NCI-H524 (cell line): ENCODE measurements at places on chromosomes 16 and 17.

DNA sequence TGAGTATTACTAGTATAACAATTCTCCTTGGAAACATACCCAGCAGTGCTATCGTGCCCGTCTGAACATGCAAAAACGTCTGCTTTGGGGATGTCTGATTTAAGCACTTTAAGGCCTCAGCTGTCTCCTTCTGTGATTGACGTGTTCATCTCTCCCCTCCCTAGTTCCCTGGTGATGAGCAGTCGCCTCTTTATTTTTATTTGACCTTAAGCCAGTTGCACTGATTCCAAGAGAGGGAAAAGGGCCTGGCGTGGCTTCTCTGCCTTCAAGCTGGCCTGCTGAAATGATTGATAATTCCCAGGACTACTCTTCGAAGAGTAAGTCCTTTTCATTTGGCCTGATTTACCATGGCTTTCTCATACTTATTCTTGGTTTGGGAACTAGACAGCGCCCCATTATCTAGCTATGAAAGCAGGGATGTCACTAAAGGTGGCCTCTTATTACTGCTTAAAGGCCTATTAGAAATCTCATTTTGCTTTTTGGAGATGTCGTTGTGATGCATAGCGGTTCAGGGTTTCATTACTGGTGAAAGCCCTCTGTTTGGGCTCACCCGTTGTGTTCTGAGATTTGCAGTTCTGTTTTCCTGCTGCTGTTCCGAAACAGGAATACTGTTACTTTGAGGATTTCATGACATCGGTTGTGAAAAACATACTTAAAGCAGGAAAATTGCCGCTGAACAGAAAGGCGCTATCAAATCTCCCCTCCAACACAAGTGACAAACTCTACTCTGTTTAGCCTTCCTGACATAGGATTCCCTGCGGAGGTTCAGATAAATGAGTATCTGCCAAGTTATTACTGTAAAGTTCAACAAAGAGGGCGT is 65.5 kb downstream of the IQCK start:
- DNase-seq = no peak

- no peak for DNase-seq
Observed at GRCh38 chr17:59427425-59427921, 96.0 kb downstream of the YPEL2 start.

DNA sequence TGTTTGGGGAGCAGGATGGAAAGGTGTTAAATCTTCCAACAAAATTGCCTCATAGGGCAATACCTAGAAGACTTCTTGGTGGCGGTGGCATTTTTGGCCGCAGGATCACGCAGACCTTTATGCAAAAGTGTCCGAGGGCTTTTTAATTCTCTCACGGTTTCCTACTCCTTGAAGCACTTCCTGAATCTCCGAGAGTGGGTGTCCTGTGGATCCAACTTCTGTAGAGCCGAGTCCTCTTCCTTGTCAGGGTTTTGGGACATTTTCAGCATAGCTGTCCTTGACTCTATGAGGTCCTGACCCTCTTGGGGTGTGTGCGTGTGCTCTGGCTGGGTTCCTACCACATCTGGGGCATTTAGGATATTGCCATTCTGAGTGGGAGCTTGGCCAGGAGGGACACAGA is 31.7 kb downstream of the IL21R start:
- DNase-seq = no peak

- no peak for DNase-seq
Observed at GRCh38 chr17:14165616-14166015, 71.0 kb downstream of the CDRT15 start.

DNA sequence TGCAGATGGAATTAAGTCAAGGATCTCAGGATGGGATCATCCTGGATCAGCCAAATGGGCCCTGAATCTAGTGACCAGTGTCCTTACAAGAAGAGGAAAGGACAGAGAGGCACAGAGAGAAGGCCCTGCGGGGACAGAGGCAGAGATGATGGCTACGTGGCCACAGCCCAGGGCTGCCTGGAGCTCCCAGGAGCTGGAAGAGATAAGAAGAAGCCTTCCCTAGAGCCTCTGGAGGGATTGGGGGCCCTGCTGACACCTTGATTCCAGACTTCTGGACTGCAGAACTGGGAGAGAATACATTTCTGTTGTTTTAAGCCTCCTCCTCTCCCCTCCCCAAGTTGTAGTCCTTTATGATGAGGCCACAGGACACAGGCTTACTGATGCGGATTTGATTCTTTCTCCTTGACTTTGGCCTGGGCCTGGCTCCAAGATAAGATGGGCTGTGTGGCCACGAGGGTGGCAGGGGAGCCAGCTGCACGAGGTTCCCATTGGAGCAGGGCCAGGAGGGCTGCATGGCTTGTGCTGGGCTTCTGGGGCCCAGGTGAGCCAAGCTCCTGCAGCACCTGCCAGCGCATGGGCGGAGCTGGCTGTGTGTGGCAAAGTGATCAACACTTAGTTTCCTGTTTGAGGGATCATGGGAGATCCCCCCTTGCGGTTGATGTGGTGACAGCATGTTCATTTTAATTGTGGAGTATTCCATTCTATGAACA is 146.1 kb downstream of the IRF8 start:
- DNase-seq = no peak

DNA sequence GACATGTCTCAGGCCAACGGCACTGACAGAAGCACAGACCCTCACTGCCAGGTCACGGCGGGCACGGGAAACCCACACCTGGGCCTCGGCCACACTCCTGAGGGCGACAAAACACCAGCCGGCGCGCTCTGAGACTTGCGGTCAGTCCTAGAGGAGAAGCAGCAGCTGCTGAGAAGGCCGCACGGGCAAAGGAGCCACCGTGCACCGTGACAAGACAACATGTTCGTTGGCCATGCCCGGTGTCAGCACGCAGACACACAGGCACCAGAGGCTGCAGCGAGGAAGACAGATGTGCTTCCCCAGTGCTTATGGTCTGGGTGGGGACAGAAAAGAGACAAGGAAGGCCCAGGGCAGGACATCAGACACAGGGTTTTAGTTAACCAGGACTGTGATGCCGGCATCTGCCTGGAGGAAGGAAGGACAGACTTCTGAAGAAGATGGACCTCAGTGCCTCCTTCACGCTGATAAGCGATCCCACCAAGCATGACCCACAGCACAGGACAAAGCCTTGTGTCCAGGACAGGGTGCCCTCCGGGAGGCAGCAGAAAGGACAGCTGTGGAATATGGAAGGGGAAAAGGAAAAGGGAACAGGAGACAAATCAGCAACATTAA is 84.0 kb downstream of the ANKRD11 start:
- DNase-seq = no peak

DNA sequence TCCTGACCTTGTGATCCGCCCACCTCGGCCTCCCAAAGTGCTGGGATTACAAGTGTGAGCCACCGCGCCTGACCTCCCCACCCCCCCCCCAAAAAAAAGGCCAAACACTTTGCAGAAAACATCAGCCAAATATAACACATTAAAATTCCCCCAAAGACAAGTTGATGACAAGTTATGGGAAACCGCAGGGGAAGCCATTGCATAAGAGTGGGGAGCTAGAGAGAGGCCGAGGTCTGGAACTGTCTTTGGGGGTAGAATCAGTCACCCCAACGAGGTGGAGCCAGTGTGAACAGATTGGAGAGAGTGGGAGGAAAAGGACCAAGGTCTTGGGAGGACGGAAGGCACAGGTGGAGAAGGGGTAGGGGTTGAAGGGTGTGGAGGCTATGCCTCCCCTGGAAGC is 2.8 kb downstream of the DRC3 start:
- no peak for DNase-seq

- no peak for DNase-seq
Observed at GRCh38 chr16:969508-970385, 1.0 kb downstream of the LMF1 start.

- DNase-seq = peak; percentile 86
Observed at GRCh38 chr17:80795754-80796153, 195.9 kb upstream of the CHMP6 start.

DNA sequence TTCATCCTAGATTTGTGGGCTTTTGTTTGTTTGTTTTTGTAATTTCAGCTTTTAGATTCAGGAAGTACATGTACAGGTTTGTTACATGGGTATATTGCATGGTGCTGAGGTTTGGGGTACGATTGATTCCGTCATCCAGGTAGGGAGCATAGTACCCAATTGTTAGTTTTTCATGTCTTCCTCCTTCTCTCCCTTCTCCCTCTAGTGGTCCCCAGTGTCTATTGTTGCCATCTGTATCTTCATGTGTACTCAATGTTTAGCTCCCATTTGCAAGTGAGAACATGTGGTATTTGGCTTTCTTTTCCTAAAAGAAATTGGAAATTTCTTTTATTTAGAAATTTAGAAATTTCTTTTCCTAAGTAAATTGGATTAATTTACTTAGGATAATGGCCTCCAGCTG is 37.1 kb upstream of the BCAS3 start:
- peak; percentile 8 for DNase-seq

DNA sequence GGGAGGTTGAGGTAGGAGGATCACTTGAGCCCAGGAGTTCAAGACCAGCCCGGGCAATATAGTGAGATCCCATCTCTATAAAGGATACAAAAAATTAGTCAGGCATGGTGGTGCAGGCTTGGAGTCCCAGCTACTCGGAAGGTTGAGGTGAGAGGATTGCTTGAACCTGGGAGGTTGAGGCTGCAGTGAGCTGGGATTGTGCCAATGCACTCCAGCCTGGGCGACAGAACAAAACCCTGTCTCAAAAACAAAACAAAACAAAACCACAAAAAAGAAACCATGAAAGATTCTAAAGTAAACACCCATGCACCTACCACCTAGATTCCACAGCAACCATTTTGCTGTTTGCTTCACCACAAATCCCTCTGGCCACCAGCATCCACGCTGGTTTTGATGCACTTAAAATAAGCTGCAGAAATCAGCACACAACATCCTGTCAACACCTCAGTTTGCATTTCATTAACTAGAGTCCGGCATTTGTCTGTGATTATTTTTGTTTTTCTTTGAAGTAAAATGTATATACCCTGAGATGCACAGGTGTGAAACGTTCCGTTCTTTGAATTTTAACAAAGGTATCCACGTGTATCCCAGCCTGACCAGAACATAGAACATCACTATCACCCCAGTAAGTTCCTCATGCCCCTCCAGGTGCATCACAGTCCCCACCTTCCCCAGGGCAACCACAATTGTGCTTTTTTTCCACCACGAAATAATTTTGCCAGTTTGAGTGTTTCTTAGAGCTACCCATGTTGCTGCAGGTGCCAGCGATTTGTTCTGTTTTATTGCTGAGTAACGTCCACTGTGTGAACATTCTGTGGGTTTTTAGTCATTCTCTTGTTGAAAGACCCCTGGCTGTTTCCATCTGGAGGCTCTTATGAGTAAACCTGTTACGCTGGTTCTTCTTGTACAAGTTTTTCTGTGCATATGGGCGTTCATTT is 191.5 kb downstream of the SEC14L1 start:
- DNase-seq = no peak

DNA sequence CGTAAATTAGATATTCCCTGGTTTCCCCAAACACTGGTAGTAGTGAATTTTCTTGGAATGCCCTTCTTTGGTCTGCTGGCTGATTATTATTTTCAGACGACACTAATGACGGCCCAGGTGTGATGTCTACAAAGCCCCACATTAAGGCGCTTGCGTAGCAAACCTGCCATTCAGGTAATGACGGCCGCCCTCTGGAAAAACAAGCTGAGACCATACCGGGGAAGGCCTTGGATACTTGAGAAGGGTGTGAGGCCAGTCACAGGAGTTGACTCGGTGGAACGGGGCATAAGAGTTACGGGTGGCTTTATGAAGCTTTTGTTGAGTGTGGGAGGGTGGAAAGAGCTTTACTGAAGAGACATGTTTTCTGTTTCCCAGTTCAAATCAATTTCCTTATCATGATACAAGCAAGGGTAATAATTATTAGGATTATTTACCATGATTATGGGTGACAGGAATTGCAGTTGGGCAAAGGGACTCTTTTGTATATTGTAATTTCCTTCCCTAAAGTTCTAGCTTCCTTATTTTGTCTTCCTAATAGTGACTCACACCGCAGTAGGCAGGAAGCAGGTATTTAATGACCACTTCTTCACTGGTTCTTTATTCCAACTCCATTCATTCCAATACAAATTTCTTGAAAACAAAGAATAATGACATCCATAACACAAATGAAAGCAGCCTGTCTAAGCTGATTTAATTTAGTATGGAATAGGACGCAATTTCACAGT is 24.8 kb downstream of the KRT23 start:
- no peak for DNase-seq

- no peak for DNase-seq
Observed at GRCh38 chr17:49895812-49896211, 47.9 kb upstream of the TAC4 start.

DNA sequence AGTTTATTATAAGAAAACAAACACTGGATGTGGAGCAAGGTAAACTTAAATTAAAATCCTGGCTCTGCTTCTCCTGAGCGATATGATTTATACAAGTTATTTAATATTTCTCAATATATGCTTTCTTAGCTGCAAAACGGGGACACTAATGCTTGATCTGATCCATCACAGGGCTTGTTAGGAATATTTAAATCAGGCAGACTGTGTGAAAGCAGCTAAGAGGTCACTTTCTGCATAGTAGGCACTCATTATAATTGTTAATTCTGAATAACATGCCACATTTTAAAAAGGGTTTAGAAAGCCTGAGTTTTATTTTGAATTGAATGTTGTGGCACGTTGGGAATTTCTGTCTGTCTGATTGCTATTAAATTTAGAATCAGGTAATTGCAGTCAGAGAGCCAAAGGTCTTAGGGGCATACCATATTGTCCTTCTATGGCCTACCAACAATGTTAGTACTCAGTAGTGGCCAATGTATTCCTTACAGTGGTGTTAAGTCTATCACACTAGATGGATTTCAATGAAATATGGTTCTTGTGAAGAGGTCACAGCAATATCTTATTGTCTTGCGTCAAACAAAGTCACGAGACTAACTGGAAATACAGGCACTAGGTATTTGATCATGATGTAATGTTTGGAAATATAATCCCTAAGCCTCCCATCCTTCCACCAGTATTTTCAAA is 890.0 kb upstream of the CDH8 start:
- no peak for DNase-seq

GRCh38 chr17:28078341-28079229 is 36.1 kb downstream of the NLK start:
- no peak for DNase-seq

- no peak for DNase-seq
Observed at GRCh38 chr17:9272501-9273200, 251.3 kb downstream of the NTN1 start.

DNA sequence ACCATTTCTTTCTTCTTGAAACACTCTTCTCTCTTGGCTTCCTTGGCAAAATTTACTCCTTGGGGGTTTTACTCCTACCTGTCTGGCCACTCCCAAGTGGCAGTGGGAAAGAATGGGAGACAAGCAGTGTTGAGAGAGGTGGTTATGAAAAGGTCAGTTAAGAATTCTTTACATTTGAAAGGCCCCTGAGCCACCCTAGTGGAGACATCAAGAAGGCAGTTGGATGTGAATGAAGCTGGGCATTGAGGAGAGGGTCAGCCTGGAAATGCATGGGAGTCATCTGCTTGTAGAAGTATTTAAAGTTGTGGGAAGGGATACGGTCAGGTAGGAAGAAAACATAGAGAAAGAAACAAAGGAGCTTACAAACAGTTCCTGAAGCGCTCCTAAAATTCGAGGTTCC is 42.3 kb upstream of the CCNF start:
- no peak for DNase-seq

- no peak for DNase-seq
Observed at GRCh38 chr17:56445692-56446411, 147.6 kb upstream of the NOG start.

- peak; percentile 72 for DNase-seq
Observed at GRCh38 chr17:65977041-65977440, 214.9 kb downstream of the CEP112 start.

GRCh38 chr17:17053446-17054379 is 11.5 kb downstream of the MPRIP start:
- no peak for DNase-seq

GRCh38 chr17:43855061-43855460 is 8.1 kb downstream of the CD300LG start:
- no peak for DNase-seq
